ENCODE measurements at places on chromosomes 16 and 17.

GRCh38 chr17:20262226-20263114 is 204.9 kb downstream of the LGALS9B start:
- no peak for DNase-seq

GRCh38 chr17:67262435-67263117 is 17.6 kb upstream of the HELZ start:
- no peak for DNase-seq

- DNase-seq = no peak
Observed at GRCh38 chr16:8740775-8741355, 56.6 kb downstream of the TMEM186 start.

DNA sequence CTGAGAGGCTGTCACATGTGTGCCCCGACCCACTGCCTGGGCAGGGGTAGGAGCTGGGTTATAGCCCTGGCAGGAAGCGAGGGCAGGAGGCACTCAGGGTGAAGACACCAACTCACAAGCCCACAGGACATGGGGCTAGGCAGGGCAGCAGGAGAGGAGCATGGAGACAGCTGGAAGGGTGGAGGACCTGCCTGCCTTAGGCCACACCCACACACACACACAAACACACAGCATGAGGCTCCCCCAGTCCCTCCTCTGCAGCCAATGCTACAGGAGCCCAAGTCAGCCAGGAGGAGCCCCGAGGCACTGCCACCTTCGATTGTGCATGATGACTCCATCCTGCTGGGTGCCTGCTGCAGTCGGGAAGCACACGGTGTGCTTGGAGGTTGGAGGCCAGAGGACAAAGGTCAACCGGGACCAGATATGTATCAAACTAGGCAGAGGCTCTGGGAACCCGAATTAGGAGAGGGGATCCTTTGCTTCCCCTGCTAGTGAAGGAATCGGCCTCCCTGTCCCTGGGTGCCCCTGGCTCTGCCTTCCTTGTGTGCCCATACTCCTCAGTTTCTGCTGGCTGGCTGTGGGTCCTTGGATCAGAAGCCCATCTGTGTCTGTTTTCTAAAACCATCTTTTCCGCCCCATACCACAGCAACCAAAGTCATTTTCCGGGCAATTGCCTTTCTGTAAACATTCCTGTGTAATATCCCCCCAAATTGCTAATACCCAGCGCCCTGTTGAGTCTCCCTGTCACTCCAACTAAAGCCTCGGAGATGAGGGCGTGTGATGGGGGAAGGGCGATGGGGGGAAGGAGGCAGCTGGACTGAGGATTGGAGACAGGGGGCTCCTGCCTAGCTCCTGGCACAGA is 20.5 kb downstream of the SRCIN1 start:
- no peak for DNase-seq

GRCh38 chr16:76622876-76623275 is 345.7 kb downstream of the CNTNAP4 start:
- no peak for DNase-seq

Data from stimulated activated CD4-positive, alpha-beta T cell treated with anti-CD3 and anti-CD28 coated beads, Interleukin-1b, Interleukin-23, amount 100 ng/mL, for 1 hour (primary cell).